AG04450 (cell line): ENCODE measurements at places on chromosomes 3 and 15.

GRCh38 chr15:42499858-42500609 lies 4.6 kb downstream of the SNAP23 start:
- DNase-seq = no peak

DNA sequence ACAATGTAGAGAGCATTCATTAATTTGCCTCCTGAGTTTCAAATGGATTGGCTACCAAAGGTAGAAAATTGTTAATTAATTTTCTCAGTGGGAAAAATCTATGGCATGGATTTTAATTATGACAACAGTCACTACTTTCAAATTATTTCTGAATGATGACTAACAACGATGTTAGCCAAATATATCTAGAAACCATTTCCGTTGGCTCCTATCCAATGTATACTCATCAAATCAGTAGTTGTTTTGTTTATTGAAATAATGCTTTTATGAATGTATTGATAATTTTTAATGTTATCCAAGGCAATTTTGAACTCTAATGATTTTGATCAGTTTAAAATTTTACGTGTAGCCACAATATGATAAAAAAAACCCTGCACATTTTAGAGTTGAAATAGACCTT lies 333.4 kb downstream of the NAALADL2 start:
- no peak for DNase-seq

DNA sequence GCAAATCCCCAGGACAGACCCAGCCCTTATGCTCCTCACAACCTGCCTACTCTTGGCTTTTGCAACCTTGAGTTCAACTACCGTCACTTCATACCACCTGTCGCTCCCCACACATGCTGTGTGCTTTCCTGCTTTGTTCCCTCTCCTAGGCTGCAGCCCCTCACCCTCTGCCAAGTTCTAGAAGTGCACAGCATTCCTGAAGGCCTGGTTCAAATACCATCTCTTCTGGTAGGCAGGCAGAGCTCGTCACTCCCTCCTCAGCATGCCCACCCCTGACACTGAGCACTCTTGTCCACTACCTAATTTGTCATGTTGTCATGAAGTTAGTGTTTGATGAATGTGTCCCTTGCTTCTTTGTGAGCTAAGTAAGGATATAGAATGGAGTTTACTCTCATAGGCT lies 129.6 kb downstream of the SEMA6D start:
- DNase-seq = no peak

- no peak for DNase-seq
Observed at GRCh38 chr3:18189282-18190050, 235.7 kb downstream of the SATB1 start.

GRCh38 chr15:34116620-34117019 lies 14.7 kb downstream of the PGBD4 start:
- DNase-seq = no peak

GRCh38 chr3:12946649-12947316 lies 105.4 kb upstream of the RPL32 start:
- no peak for DNase-seq

- DNase-seq = no peak
Observed at GRCh38 chr3:21477541-21478288, 273.3 kb downstream of the ZNF385D start.

DNA sequence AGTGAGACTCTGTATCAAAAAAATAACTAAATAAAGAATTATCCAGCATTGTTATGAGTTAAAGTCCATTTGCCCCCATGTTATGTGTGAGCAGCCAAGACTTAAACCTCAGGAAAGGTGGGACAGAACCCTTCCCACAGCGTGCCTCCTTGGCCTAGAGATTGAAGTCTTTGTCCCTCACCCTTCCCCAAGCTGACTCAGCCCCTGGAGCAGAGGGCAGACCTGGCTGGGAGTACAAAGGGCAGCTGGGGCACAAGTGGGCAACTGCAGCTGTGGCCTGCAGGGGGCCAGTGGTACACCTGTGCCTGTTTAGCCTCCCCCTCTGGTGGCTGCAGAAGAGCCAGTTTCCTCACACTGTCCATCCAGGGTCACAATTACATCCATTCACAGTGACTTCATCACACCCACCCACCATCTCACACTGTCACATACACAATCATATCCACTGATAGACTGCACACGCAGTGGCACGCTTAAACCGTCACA lies 940 bp upstream of the ACY1 start:
- no peak for DNase-seq

GRCh38 chr15:40743485-40743901 lies 11.6 kb downstream of the RMDN3 start:
- DNase-seq = no peak

GRCh38 chr15:77416148-77416455 lies 3.8 kb downstream of the PEAK1 start:
- no peak for DNase-seq

GRCh38 chr15:44516436-44516835 lies 20.5 kb upstream of the EIF3J start:
- no peak for DNase-seq

GRCh38 chr15:99511866-99512661 lies 53.7 kb upstream of the MEF2A start:
- DNase-seq = no peak

DNA sequence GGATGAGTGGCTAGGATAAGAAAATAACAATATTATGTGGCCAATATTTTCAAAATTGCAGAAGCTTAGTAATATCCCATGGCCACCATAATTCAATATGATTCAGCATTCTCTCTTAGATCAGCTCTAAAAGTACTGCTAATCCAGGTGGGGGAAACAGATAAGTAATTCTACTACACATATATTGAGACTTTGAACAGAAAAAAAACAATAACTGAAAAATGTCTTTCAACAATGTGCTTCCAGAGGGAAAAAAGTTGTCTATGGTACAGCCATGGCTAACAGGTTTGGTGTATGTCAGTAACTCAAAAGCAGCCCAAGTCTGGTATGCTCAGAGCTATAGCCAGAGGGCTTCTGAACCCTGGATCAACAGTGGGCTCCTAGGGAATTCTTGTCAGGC lies 42.4 kb upstream of the PPIB start:
- no peak for DNase-seq

- DNase-seq = no peak
Observed at GRCh38 chr15:62107571-62108121, 40.9 kb downstream of the C2CD4A start.

DNA sequence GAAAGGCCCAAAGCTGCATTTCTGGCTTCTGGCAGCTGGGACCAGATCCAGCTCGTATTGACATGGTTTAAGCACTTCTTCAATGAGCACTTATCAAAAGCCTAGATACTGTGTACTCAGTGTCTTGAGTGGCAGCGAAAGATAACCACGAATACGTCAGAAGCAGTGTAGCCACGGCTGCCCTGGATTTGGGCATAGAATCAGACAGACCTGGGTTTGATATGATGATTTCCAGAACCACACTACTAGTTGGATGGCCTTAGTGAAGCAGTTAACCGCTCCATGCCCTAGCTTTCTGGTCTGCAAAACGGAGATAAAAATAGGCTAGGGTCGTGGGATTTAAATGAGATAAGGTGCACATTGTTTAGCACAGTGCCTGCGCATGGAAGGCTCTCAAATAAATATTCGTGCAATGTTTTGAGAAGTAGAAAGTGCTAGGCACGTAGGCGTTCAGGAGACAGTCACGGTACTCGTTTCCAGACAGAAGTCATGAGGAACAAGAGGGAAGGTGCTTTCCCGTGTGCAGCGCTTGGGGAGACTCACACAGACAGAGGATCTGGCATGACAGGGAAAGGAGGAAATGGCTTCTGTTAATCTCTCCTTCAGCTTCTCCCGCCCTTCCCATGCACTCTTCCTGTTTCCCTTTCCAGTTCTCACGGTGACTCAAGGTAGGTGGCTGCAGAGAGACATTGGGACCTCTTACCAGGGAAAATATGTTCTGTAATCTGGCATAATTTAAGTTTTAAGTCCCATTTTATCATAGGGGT lies 70.3 kb downstream of the CCNL1 start:
- DNase-seq = no peak

DNA sequence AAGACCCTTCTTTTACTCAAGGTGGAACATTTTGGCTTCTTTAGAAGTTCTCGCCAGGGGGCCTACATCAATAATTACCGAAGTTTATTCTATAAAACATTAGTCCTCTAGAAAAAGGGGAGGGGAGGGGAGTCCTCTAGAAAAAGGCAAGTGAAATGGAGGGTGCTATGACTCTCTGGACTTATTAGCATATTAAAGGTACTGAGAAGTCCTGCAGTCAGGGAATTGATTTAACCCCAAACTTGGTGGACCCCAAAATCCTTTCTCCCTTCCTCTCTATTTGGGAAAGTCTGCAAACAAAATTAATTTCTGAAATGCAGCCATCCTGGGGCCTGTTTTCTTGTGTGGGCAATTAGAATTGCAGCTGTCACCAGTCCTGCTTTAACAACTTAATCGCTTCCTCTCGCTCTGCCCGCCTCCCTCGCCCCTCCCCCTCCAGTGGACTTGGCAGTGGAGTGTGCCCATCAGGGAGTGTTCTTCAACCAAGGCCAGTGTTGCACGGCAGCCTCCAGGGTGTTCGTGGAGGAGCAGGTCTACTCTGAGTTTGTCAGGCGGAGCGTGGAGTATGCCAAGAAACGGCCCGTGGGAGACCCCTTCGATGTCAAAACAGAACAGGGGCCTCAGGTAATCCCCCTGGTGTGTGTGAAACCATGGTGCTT lies 18.9 kb upstream of the LRRK1 start:
- no peak for DNase-seq

GRCh38 chr3:150133293-150133692 lies 162.6 kb upstream of the PFN2 start:
- no peak for DNase-seq

GRCh38 chr3:155368786-155369185 lies 75.3 kb upstream of the STRIT1 start:
- DNase-seq = no peak

GRCh38 chr15:43184407-43185124 lies 637 bp upstream of the CCNDBP1 start:
- no peak for DNase-seq

DNA sequence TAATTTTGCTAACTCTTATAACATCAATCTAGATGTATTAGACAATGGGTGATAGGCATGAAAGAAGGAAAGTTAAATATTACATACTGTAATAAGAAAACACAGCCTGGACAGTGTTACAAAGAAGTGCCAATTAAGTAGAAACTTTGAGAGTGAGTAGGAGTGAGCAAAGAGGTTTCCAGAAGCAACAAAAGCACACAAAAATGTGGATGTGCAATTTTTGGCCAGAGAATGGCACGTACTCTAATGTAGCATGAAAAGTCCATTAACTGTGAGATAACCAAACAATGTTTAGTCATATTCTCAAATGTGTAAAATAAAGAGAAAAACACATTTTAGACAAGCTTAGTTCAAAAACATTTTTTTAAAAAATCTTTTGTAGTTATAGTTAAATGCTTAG lies 567.3 kb downstream of the ROBO1 start:
- DNase-seq = no peak

DNA sequence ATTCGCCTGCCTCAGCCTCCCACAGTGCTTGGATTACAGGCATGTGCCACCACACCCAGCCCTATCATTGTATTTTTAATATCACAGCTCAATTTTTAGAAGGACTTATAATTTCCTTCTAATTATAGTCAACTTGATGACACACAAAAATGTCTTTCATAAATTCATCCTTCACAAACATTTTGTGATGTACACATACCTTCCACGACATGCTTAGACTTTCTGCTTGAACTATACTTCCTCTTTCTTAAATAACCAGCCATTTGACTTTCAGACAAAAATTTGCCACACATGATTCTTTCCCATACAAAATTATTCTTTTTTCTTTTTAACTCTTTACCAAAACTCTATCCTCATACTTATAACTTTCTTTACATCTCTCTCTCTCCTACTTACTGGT lies 48.4 kb upstream of the CCK start:
- no peak for DNase-seq

- DNase-seq = no peak
Observed at GRCh38 chr3:112741983-112742382, 101.0 kb upstream of the CCDC80 start.

DNA sequence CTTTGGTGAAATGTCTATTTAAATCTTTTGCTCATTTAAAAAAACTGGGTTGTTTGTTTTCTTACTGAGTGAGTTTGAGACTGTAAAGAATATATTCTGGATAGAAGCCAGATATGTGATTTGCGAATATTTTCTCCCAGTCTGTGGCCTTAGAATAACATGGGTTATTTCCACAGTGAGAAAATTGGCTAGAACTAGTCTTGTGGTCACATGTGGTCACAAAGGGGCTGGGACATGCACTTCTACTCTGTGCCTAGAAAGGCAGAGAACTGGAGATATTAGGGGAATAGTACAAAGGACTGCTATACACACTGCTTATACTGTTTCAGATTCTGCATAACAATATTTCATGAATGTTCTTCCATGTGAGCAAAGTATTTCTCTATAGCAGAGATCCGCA lies 79.9 kb upstream of the RGMA start:
- no peak for DNase-seq

DNA sequence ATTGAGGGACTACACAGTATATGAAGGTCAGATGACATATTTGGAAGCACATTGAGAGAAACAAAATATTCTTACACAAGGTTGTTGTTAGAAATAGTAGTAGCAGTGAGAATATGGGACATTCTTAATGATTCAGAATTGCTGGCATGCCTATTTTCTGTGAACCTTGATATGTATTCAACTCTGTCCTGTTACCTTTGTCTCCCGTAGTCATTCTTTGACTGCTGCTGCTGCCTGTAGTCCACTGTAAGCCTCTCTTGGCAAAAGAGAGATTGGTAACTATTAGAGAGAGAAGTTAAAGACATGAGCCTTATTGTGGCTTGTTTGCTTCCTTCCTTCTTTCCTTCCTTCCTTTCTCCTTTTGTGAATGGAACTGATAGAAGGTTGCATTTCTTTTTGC lies 64.5 kb downstream of the TCF12 start:
- DNase-seq = no peak

GRCh38 chr3:173986861-173987410 lies 589.4 kb downstream of the NLGN1 start:
- no peak for DNase-seq

GRCh38 chr3:59308001-59308400 lies 258.2 kb upstream of the CFAP20DC start:
- no peak for DNase-seq

DNA sequence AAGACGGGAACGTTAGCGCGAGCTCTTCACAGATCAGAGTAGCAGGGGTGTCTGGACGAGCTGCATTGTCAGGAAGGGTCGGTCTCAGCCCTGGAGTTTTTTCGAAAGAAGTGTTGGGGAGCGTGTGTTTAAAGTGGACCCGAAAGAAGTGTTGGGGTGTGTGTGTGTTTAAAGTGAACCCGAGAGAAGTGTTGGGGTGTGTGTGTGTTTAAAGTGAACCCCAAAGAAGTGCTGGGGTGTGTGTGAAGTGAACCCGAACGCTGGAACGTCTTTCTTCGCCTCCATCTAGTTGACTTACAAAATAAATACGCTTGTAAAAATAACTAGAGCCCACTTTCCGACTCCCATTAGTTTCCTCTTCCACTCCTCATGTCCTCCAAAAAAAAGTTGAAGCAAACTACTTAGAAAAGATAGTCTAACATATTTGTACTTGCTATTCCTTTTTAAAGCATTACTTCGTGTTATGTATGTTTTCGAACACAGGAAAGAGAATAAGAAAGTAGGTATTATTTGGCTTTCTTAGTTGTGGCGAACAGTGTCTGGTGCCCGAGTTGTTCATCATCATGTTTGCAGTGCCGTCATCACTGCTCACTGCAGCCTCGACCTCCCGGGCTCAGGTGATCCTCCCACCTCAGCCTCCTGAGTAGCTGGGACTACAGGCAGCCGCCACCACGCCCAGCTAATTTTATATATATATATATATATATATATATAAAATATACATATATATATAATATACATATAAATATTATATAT lies 1.0 kb downstream of the LRCH3 start:
- no peak for DNase-seq
